ENCODE measurements at places on chromosomes 2 and 18.

GRCh38 chr2:240614391-240614790 is 10.9 kb upstream of the GPR35 start:
- no peak for DNase-seq

- peak; percentile 69 for DNase-seq
Observed at GRCh38 chr18:79982736-79983135, 5.6 kb downstream of the TXNL4A start.

DNA sequence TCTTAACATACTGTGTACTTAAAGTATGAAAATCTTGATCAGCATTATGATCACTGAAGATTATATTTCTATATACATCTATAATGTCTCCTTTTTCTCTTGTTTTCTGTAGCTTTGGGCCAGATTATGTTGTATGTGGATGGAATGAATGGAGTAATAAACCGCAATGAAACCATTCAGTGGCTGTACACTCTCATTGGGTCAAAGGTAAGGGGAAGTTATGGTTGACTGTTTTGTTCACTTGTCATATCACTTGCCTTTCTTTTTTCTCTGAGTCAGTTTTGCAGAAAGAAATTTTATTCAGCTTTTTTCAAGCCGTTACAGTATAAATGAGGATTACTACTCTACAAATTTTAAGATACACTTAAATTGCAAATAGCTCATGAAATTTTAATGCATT is 252.5 kb downstream of the TPGS2 start:
- DNase-seq = no peak

DNA sequence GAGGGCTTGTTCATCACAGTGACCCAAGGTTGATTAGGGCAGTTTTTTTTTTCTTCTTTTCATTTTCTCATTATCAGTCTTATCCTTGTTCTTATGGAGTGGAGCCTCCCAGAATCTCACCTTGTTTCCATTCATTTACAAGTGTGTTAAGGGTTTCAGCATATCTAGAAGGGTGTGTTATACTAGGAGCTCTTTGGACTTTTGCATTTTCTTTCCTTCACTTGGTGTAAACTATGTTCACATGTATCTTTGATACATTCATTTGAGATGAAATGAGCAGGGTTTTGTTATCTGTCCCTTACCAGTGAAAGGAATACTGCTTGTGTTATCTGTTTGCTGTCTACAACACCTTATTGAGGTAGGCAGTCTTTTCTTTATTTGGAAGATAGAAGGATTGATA is 96.7 kb downstream of the WDR7 start:
- no peak for DNase-seq

- no peak for DNase-seq
Observed at GRCh38 chr18:32771169-32771751, 1.6 kb downstream of the KLHL14 start.

- DNase-seq = no peak
Observed at GRCh38 chr2:133416736-133417135, 151.5 kb downstream of the NCKAP5 start.

- no peak for DNase-seq
Observed at GRCh38 chr18:14098428-14098827, 33.8 kb downstream of the ZNF519 start.

DNA sequence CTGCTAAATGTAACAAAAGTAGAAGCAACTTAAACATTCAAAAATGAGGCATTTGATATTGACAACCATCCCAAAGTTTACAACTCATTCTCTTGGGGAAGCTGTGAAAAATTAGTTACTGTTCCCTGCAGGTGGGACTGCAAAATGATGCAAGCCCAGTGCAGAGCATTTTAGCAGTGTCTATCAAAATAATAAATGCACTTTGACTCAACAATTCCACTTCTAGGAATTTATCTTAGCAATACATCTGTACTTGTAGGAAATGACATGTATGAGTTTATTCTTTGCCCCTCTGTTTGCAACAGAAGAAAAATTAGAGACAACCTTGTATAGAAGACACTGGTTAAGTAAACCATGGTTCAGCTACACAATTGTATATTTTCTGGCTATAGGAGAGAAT is 48.0 kb upstream of the TLK1 start:
- DNase-seq = no peak

DNA sequence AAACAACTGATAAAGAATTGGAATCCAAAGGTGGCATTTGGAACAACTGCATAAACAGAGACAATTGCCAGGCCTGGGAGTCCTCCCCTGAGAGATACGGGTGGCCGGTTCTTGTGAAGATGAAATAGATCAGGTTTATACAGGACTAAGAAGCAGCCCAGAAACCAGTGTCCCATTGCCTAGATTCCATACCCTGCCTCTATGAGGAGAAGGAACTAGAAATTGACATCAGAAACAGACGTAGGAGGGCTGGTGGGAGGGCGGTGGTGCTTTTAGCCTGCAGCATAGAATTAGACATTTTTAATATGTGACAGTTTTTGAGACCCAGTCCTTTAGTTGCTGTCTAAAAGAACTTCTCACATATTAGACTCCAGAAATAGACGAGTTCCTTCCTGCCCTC is 11.8 kb upstream of the SH3BP4 start:
- DNase-seq = no peak

GRCh38 chr2:224403657-224404056 is 1.8 kb upstream of the FAM124B start:
- DNase-seq = no peak

DNA sequence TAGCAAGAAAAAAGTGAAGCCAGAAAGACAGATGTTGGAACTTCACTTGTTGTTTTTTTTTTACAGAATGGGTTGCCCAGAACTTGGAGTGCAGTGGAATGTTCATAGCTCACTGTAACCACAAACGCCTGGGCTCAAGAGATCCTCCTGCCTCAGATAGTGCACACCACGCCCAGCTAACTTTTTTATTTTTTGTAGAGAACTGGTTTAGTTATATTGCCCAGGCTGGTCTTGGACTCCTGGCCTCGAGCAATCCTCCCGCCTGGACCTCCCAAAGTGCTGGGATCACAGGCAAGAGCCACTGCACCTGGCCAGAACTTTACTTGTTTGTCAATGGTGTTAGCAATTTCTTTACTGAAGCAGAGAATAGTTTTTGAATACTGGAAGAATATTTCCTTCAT is 11.9 kb upstream of the ASPRV1 start:
- no peak for DNase-seq

DNA sequence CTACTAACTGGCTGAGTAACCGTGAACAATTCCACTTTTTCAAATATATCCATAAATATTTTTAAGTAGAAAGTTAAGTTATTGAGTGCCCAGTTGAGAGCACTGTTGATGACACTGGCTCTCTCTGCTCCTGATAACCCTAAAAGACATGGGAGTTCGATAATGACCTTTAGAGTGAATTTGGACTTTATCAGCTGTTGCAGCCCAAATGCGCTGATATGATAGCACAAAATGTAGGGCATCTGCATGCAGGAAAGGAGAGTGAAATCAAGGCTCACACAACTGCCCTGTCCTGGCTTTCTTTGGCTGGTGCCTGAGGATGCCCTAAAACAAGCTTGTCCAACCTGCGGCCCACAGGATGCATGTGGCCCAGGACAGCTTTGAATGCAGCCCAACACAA is 60.0 kb upstream of the ALK start:
- no peak for DNase-seq

DNA sequence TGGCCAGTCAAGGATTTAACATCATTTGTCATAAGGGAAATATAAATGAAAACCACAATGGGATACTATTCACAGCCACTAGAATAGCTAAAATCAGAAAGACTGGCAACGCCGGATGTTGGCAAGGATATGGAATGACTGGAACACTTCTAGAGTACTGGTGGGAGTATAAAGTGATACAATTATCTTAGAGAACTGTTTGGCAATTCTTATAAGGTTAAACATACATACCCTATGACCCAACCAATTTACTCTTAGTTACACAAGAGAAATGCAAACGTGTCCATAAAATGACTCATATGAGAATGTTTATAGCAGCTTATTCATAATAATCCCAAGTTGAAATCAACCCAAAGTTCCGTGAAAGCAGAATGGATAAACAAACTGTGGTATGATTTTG is 35.1 kb downstream of the MAPK4 start:
- DNase-seq = no peak

GRCh38 chr2:109614715-109615636 is 812 bp downstream of the SOWAHC start:
- no peak for DNase-seq

GRCh38 chr2:69946351-69947324 is 14.8 kb downstream of the ASPRV1 start:
- DNase-seq = peak; percentile 88

DNA sequence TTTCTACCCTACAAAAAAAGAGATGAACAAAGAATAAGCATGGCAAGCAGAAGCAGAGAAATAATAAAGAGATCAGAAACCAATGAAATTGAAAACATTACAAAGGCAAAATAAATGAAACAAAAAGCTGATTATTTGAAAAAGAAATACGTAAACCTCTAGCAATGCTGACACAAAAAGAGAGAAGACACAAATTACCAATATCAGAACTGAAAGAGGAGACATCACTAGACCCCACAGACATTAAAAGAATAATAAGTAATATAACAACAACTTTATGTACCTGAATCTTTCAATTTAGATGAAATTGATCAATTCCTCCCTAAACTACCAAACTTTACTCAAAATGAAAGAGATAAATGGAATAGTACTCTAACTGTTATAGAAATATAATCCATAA is 75.9 kb downstream of the TMEM163 start:
- DNase-seq = no peak

GRCh38 chr2:158006961-158007719 is 94.5 kb upstream of the UPP2 start:
- peak; percentile 42 for DNase-seq

DNA sequence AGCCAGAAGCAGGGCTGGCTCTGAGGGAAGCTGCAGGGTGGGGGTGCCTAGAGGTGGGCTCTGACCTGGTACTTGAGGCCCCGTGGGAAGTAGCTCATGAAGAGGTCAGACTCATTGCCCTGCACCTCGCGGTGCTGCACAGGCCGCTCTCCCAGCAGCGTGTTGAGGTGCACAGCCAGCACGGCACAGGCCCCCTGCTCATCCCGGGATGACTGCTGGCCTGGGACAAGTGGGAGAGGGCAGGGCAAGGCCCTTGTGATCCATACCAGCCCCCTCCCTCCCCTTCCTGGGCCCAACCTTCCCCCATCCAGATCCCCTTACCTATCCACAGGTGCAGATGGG is 8.7 kb downstream of the CAPG start:
- DNase-seq = no peak

DNA sequence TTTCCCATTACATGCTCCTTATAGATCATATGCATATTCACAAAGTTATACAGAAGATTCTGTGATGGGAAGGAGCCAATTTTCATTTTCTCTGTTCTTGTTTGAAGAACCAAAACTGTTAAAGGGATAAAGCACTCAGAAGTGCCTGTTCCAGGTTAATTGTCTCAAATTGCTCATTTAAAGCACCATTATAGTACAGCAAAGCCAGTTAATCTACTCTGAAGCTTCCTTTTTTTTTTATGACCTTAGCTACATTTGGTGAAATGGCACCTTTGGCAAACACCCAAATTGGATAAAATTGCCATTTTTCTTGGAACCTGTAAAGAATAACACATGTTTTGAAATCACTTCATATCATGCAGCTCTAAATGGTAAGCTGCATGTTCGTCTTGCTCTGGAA is 1092.3 kb downstream of the BCL11A start:
- no peak for DNase-seq

DNA sequence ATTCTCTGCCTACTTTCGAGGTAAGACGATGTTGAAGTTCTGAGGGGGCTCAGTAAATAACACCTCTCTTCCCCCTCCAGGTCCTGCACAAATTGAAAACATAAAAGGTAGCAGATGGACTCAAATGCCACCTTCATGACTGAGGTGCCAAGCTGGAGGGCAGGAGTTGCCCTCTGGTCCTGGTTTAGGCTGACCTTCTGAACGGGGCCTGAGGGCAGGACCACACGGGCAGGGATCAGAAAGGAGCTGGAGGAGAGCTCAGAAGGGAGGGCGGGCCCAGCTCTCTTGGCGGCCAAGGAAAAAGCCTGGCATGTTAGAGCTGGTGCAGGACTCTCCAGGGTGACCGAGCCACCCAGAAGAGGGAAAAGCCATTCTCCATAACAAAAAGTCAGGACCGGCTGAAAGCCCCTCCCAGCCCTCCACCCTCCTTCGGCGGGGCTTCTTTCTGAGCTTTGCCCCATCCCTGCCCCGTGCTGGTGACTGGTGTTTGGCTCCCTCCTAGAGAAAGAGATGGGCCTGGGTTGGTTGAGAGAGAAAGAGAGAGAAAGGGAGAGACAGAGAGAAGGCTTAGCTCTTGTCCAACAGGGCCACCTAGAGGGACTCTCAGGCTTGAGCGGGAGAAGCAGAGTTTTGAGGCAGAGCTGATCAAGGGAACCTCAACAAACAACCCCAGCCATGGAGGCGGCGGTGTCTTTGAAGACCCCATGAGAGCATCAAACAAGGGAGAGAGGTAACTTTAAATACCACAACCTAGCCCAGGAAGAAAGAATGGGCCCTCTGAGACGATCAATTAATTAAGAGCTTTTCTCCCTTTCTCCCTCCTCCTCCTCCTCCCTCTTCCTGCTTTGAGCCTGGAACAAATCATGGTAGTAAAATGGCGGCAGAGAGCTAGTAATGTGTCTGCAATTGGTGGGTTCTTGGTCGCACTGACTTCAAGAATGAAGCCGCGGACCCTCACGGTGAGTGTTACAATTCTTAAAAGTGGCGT is 50.8 kb downstream of the WIPF1 start:
- peak; percentile 44 for DNase-seq

- DNase-seq = peak; percentile 10
Observed at GRCh38 chr18:50870138-50870845, 8.6 kb upstream of the ME2 start.

- no peak for DNase-seq
Observed at GRCh38 chr2:153944800-153945199, 73.1 kb downstream of the GALNT13 start.

Data from inflammatory macrophage treated with lipopolysaccharide for 4 hours (primary cell).